Mesenteric fat pad (tissue), 1 donor: ENCODE measurements at places on chromosomes 5 and 9.

- no peak for DNase-seq
These were observed at the start of gene AGXT2 for GRCh38 chr5:35047785-35048404. Gene AGXT2, minus strand, starts transcription at chr5:35047949. Its CDS starts 57 bp downstream, at chr5:35047892.

- no peak for DNase-seq
These were observed 7.1 kb upstream of the CNTRL start for GRCh38 chr9:121067640-121068039.

GRCh38 chr5:95027775-95028174 lies 257.1 kb downstream of the MCTP1 start:
- DNase-seq = no peak

GRCh38 chr9:87290241-87291052 lies 207.2 kb upstream of the DAPK1 start:
- DNase-seq = no peak

GRCh38 chr9:13378154-13378553 lies 98.7 kb upstream of the MPDZ start:
- DNase-seq = no peak

DNA sequence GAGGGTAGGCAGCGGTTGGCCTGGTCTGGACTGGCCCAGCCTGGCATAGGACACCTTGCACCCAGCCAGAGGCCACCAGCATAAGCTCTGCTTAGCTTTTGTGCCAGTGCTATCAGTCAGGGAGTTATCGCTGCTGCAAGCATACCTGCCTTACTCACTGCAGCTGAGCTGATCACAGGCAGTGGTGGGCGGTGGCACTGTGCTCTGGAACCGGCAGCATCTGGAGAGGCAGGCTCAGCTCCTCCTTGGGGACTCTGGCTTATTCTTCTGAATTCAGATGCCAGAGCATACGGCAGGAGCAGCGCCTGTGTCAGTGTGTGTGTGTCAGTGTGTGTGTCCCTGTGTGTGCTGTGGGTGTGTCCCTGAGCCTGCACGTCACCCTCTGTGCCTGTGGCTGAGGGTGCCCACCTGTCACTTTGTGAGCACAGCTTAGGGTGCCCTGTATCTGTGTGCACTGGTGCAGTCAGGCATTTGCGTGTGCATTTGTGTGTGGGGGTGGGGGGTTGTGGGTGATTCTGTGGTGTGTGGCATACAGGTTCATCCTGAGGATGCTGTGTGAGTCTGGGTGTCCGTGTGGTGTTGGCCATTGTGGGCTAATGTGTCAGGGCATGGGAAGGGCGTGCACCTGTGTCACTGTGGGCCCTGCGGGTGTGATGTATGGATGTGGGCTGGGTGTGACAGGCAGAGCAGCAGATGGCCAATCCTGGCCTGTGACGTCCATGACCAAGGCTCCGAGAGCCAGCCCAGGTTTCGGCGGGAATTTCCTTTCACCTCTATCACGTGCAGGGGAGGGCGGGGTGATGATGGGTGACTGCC lies 23.5 kb downstream of the LMX1B start:
- no peak for DNase-seq

GRCh38 chr5:38775218-38775840 lies 70.5 kb upstream of the OSMR start:
- DNase-seq = no peak

DNA sequence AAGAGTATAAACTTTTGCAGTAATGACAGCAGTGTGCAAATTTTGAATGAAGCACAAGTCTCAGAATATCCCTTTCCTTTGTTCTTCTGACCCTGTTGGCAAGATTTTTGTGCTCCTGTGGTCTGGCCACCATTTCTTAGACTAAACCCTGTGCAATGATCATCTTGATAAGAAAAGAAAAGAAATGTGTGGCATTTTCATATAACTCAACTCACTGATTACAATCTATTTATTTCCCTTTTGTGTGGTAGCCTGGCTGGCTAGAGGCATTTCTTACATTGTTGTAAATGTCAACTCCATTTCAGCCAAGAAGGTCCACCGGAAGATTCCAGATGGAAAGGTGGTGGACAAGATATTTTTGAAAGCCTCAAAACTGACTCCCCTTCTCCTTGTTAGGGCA lies 41.9 kb downstream of the ADCY2 start:
- DNase-seq = no peak

DNA sequence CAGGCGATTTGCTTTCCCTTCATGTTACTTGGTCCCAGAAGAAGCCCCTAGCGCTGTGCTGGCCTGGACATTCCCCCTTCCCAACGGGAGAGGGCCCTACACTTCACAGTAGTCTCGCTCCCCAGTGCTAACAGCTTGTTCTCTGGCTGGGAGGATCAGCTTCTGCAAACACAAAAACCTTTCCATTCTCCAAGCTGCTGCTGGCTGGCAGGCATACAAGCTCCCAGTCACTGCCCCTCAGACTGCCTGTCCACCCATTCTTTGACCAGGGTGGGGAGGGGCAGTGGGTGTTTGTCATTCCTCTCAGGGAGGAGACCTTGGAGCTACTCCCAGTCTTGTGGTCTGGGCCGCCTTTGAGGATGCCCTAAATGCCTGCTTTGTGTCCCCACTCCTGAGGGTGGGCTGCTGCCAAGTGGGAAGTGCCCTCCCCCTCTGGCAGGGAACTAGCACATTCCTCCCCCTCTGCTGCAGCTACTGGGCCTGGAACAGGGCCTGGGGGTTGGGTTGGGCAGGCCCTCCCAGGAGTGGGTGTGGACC lies 20.8 kb downstream of the ENHO start:
- DNase-seq = peak; percentile 78

DNA sequence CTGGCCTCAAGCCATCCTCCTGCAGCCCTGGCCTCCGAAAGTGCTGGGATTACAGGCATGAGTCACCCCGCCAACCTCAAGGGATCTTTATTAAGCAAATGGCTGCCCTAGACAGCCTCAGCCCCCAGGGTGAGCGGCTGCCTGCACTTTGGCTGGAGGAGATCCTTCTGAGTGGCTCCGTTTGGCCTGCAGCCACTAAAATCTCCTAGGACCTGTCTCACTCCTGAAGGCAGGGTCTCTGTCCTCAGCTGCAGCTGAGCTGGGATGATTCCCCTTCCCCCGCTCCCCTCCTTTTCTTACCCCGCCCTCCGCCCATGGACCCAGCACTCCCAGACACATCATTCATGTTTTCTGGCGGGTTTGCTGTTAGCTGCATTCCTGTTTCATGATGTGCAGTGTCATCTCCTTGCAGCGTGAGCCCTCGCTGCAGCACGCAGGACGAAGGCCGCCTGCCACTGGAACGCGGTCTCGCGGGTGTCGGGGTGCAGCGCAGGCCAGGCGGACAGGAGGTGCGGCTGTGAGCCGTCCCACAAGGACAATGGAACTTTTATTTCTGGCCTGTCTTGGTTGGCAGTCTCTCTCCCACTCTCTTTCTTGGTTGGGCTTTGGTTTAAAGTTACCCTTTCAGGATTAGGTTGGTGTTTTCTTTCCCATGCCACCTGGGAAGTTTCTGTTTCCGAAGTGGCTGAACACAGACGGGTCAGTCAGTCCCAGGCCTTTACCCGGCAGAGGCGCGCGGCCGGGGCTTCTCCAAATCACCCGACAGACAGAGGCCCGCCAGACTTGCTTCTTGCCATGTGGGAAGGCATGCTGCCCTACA lies 137.1 kb downstream of the FOXD1 start:
- no peak for DNase-seq

GRCh38 chr9:35464141-35465025 lies 25.5 kb upstream of the RUSC2 start:
- no peak for DNase-seq

GRCh38 chr5:142219146-142219545 lies 105.7 kb downstream of the SPRY4 start:
- DNase-seq = no peak

- no peak for DNase-seq
These were observed 46.8 kb downstream of the APTX start for GRCh38 chr9:32954642-32955041.

GRCh38 chr5:40572937-40573336 lies 106.8 kb upstream of the PTGER4 start:
- no peak for DNase-seq

DNA sequence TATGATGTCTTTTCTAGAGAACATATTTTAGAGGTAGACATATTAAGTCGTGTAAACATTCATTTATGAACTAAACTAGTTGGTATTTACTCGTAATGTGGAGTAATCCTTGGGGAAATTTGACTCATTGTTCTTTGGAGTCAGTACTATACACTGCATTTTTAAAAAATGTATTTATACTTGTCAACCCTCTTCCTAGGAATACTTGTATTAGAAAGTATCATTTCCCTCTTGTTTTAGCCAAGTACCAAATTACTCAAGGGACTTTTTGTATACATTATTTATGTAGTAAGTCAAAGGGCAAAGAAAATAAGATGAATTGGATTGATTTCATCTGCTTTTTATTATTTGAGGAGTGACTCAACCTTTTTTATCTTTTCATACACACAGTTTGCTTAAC lies 248.1 kb upstream of the IZUMO3 start:
- DNase-seq = no peak
